ENCODE measurements at places on chromosomes 7 and 10.

GRCh38 chr7:128961030-128961659 is 23.4 kb downstream of the IRF5 start:
- no peak for DNase-seq

DNA sequence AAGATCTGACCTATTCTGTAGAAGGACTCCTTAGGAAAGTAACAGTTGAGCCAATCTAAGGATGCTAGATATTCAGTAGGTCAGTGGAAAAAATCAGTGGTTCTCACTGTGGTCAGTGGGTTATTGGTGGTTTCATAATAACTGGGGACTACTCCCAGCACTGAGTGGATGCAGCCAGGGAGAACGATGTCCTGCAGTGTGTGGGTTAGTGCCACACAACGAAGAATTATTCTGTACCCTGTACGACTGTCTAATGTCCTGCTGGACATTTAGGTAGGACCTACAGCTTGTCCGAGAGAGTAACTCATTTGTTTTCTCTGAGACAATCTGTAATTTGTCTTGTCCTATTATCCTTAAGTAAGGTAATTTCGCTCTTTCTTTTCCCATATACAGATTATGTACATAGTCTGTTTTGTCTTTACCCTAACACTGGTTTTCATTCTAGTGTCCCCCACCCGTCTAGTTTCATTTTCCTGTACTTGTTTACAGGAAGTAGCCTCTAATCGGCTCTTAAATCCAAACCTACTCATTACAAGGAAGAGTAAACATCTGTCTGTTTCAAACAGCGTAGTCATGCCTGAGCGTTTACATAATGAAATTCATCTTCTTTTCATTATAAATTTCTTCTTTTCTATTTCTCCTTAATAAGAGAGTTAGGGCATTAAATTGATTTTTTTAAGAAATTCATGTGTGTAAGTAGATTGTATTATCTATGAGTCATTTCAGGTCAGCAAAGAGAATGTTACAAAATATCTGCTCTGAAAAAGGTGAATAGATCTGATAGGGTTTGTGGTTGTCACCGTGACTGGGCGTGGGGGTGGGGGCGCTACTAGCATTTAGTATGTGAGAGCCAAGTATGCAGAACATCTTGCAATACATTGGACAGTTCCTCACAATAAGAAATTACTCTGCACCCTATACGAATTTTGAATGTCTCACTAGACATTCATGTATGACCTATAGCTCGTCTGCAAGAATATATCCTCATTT is 8.3 kb upstream of the ZC3HAV1L start:
- DNase-seq = peak; percentile 72

- DNase-seq = no peak
Measured at GRCh38 chr10:75398692-75399460, 2.7 kb downstream of the ZNF503 start.

- DNase-seq = no peak
Measured at GRCh38 chr10:45427970-45428366, 54.0 kb downstream of the ALOX5 start.

DNA sequence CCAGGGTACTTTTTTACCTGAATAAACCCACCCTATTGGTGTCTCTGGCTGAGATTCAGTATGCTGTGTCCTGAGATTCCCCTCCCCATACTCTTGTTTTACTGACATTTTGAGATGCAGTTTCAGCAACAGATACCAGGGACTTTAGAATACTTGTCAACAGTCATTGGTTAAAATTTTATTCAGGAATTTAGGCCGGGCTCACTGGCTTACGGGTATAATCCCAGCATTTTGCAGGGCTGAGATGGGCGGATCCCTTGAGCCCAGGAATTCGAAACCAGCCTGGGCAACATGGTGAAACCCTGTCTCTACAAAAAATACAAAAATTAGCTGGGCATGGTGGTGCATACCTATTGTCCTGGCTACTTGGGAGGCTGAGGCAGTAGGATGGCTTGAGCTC is 90.0 kb upstream of the GATAD1 start:
- DNase-seq = no peak

GRCh38 chr10:27743877-27744801 is 1.5 kb downstream of the MKX start:
- DNase-seq = no peak

DNA sequence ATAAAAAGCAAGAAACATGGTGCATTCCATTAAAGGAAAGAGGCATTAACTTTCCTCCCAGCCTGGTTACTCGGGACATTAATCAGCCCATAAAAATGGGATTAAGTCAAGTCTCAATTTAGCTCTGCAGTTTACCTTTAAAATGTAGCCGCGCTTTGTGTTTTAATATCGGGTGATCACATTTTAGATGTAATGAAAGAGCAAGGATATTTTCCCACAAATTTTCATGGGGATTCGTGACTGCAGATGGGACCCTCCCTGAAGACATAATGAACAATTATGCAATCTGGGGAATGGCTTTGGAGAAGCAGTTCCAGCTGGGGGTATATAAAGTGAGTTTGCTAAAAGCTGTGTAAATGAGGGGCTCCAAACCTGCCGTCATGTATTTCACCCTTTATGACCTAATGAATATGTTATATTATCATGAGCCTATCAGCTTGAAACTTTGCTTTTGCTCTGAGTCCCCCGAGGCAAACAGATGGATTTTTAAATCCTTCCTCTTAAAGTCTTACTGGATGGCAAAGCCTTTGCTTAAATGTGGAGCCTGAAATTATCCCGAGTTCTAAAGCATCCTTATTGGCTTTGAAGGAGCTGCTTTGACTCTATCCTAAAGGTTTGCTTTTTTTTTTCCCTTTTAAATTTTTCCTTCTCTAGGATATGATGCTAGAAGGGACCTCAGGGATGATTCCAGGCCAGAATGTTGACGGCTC is 31.8 kb downstream of the BAMBI start:
- no peak for DNase-seq

DNA sequence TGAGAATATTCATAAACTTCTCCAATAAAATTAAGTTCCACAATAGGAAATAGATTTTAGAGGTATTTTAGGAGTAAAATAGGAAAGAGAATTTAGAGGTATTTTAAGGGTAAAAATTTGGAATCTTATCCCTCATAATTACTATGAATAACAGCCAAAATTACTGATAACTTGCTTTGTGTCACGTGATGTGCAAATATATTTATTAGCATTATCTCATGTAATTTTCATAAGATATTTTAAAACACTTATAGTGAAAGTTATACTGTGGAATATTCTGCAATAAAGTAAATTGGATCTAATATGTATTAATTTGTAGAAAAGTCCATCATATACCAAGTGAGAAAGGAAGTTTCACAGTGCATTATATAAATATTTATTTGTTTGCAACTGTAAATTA is 64.2 kb upstream of the VWDE start:
- DNase-seq = no peak

DNA sequence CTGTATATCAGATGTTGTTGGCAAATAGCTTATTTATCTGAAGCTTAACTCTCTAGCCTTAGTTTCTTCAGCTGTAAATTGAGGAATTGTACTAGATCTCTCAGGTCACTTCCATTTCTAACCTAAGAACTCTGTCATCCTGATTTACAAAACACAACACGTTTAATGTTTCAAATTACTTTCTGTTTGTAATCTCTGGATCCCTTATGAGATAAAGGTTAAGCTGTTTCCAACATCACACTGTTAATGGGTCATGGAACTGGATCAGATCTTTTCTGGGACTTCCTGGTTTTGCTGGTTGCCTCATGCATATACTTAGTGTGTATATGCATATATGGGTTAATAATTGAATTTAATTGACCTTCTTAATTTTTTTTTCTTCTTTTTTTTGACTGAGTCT is 9.9 kb downstream of the SAMD8 start:
- no peak for DNase-seq

- DNase-seq = no peak
Measured at GRCh38 chr7:50142425-50143017, 49.5 kb upstream of the ZPBP start.

- no peak for DNase-seq
Measured at GRCh38 chr10:104293011-104293410, 24.0 kb downstream of the GSTO2 start.

- DNase-seq = no peak
Measured at GRCh38 chr10:77606751-77607150, 30.9 kb downstream of the KCNMA1 start.

- DNase-seq = no peak
Measured at GRCh38 chr7:158362912-158363905, 224.4 kb downstream of the PTPRN2 start.

DNA sequence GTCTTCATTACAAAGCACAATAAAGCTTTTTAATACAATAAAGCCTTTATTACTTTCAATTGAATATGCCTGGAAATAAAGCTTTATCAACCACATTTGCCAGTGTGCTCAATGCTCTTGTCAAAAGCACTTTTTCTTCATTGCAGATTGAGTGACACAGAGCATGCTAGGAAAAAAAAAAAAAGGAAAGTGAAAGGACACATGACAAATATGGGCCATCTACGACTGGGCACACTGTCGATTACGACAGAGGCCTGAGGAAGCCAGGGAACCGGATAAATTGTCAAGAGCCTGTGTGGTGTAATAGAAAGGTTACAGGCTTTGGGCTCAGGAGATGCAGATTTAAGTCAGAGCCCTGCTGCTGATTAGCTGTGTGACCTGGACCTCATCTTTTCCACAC is 84.8 kb upstream of the LRGUK start:
- no peak for DNase-seq

GRCh38 chr10:77311186-77311585 is 326.4 kb downstream of the KCNMA1 start:
- no peak for DNase-seq

DNA sequence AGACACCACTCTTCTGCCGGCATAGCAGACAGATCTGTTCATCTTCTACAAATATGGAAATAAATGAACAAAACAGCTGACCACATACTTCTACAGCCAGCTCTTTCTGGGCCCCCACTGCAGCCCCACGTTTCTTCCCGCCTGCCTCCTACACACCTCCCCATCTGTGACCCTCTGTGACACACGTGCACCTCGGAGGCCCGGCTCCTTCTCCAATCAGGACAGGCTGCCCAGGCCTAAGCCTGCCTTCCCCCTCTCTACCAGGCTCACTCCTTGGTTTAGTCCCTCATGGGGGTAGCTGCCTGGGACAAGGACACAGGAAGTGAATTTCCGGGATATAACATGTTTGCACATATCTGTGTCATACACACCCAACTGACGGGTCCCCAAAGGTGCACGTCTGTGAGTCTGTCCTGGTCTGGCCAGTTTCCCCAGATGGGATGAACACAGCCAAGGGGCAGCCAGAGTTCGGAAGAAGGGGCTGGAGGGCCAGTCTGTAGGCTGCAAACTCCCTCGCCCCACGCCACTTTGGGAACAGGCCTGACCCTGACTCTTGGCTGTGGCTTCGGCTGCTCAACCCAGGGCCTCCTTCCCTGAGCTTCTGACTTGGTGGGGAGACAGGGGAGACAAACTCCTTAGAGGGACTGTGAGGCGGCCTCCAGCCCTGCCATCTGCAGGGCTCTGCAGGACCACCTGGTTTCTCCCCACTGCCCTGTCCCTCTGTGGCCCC is 30.3 kb downstream of the PITRM1 start:
- no peak for DNase-seq

DNA sequence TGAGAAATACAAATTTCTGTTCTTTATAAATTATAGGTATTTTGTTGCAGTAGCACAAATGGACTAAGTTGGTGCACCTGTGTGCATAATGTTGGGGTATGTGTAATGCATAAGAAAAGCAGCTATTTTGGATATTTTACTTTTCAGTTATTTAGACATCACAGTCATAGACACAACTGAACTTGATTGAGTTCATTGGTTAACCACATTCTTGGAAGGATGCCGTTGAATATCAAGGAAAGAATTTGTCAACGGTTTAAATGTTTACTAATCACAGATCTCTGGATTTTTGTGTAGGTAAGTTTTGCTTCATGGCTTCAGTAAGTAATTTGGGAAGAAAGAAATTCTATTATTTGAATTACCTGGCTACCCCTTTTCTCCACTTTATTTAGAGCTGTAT is 4.1 kb downstream of the OTUD1 start:
- no peak for DNase-seq

GRCh38 chr10:116720668-116721546 is 21.5 kb downstream of the HSPA12A start:
- DNase-seq = no peak

DNA sequence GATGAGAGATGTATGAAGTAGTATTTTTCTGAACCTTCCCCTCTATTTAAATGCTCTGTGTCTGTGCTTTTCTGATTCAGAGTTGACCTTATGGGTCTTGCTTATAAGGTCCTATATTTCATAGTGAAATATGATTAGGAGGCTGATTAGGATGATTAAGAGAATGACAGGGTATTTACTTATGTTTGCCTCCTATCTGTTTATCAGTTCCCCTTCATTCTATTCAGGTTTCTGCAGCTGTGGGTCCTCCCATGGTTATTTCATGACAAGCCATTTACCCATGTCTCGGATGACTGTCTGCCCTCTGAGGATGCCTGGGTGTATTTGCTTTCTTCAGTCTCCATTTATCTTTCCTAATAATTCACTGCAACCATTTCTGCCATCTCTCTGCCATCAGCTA is 16.9 kb downstream of the RPA3 start:
- no peak for DNase-seq

DNA sequence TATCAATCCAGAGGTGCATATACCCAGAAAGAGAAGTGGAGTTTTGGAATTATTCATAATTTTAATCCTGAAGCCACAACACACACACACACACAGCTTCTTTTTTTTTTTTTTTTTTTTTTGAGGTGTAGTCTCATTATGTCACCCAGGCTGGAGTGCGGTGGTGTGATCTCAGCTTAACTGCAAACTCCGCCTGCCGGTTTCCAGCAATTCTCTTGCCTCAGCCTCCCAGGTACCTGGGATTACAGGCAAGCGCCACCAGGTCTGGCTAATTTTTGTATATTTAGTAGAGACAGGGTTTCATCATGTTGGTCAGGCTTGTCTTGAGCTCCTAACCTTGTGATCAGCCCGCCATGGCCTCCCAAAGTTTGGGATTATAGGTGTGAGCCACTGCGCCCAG is 35.4 kb downstream of the TET1 start:
- no peak for DNase-seq

- DNase-seq = no peak
Measured at GRCh38 chr10:26869528-26869927, 8.8 kb upstream of the ABI1 start.

DNA sequence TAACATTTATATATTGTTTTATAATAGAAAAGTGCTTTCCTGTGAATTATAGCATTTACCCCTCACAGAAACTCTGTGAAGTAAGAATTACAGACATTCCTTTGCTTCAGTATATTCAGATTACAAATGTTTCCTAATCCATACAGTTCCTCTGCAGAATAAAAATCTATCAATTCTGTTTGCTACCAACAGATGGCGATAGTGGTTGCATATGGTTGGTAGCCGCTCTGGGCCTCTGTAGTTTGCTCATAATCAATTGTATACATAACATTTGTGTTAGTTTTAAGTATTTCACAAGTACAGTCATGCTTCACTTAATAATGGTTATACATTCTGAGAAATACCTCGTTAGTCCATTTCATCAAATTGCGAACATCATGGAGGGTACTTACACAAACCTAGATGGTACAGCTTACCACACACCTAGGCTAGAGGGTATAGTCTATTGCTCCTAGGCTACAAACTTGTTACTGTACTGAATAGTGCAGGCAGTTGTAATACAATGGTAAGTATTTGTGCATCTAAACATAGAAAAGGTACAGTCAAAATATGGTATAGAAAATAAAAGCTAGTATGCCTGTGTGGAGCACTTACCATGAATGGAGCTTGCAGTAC is 94.4 kb upstream of the STEAP4 start:
- DNase-seq = no peak

Data from activated CD4-positive, alpha-beta T cell treated with anti-CD3 and anti-CD28 coated beads for 4 hours (primary cell).